Fibroblast of skin of back (primary cell): ENCODE measurements at places on chromosomes 1 and 21.

DNA sequence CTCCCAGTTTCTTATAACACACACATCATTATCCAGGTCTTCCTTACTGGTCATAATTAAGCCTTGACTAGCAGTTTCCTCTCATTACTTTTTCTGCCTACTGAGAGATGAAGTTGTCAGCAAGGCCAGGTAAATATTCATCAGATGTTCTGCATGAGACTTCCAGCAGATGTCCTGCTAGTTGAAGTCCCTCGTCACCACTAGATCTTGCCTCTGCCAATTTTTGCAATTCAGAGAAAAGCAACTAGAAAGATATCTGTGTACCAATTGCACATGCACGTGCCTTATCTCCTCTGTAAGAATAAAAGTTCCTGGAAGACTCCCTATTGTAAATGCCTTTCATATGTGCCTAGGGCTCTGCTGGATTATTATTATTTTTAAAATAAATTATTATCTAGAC, 18.3 kb downstream of the ACKR1 start:
- DNase-seq, result no peak

DNA sequence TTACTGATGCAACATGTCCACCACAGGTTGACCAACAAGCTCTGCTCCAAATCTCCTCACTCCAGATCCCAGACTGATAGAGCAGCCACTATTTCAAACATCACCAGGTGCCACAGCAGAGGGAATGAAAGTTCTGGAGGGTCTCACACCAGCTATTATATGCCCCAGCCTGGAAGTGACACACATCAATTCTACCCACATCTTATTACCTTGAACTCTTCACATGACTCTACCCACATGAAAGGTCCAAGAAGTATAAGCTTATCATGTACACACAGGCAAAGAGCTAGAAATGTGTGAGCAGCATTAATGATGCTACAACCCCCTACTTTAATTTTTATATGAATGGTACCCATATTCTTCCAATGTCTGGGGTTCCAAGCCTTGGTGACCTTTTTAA, 64.2 kb downstream of the SH3GLB1 start:
- DNase-seq, result no peak

DNA sequence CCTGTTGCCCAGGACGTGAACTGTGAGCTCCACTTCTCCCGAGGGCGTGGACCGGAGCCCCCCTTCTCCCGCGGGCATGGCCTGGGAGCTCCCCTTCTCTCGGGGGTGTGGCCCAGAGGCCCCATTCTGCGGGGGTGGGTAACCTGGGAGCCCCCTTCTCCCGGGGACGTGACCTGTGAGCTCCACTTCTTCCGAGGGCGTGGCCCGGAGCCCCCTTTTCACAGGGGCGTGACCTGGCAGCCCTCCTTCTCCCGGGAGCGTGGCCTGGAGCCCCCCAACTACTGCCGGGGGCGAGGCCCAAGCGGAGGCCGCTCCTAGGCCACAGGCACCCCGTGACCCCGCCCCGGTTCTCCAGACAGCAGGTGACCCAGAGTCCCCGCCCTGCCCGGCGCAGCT, 320 bp downstream of the C1orf174 start:
- DNase-seq, result no peak

DNA sequence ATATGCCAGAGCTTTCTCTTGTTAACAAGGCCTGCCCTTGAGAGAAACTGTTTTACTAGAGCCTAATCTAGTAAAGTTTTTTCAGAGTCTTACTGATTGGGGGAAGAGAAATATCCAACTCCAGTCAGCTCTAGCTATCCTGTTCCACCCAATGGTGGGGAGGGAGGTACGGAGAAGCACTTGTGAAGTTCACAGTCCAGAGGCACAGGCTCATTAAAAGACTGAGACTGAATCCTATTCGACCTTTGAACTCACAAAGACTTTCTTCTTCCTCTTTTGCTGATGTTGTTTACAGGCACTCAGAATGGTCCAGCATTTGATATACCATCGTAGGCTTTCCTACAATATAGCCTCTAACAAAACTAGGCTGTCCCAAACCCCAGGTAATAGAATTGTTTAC, 15.5 kb upstream of the SFT2D2 start:
- DNase-seq, result no peak

GRCh38 chr1:47713975-47714767, 276.3 kb downstream of the FOXD2 start:
- no peak for DNase-seq
